ENCODE measurements at places on chromosomes 12 and 14.

DNA sequence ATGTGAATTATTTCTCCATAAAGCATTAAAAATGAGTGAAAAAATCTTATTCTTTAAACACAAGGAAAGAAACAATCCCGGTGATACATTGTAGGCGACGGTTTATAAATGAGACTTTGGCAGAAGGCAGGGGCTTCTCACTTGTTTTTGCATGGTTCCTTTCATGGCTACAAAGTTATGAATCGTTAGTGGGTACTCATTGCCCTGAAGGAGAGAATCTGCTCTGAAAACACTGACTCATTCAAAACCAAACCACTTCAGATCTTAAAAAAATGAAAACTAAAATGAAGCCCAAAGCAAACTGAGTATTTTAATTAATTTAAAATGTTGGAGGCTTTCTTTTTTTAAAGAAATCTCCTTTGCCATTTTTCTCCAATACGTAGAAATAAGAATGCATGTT lies 41.4 kb upstream of the AMIGO2 start:
- DNase-seq, result no peak

- peak; percentile 48 for DNase-seq
These were observed 404.4 kb downstream of the SLC6A15 start for GRCh38 chr12:84507956-84508850.

DNA sequence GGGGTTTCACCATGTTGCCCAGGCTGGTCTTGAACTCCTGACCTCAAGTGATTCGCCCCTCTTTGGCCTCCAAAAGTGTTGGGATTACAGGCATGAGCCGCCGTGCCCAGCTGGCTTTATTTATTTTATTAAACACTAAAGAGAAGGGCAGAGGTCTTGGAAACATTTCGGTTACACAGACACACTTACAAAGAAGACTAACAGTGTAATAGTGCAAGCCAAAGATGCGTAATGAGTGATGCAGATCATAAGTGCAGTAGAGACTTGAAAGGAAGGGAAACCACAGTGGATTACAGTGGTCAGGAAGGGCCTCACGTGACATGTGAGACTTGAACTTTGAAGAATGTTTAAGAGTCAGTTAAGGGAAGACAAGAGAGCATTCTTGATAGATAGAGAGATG lies 33.9 kb upstream of the CDK17 start:
- DNase-seq, result peak; percentile 50

- no peak for DNase-seq
These were observed 12.6 kb upstream of the CD69 start for GRCh38 chr12:9773216-9773877.

- peak; percentile 54 for DNase-seq
These were observed 19.1 kb downstream of the VRK1 start for GRCh38 chr14:96816281-96816680.

GRCh38 chr12:13208533-13209435 lies 12.3 kb downstream of the EMP1 start:
- peak; percentile 66 for DNase-seq

- DNase-seq, result no peak
These were observed 138.5 kb downstream of the BCAT1 start for GRCh38 chr12:24810378-24810777.

DNA sequence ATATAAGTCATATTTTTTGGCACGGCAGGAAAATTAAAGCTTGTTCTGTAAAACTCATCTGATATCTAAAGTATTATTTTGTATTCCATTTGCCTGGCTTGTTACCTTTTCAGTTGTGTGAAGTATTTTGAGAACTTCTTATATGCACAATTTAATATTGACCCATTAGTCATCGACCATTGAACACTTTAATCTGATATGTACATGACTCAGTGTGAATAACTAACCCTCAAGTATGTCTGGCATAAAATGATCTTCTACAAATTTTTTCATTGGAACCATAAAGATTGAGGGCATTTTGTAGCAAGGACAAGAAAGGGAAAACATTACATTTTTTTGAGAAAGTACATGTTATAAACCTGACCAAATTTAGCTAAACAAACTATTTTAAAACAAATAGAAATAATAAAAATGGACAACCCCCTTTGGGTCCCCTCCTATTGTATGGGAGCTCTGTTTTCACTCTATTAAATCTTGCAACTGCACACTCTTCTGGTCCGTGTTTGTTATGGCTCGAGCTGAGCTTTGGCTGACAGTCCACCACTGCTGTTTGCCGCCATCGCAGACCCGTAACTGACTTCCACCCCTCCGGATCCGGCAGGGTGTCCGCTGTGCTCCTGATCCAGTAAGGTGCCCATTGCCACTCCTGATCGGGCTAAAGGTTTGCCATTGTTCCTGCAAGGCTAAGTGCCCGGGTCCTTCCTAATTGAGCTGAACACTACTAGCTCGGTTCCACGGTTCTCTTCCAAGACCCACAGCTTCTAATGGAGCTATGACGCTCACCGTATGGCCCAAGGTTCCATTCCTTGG lies 118.8 kb downstream of the SLC6A15 start:
- DNase-seq, result no peak

DNA sequence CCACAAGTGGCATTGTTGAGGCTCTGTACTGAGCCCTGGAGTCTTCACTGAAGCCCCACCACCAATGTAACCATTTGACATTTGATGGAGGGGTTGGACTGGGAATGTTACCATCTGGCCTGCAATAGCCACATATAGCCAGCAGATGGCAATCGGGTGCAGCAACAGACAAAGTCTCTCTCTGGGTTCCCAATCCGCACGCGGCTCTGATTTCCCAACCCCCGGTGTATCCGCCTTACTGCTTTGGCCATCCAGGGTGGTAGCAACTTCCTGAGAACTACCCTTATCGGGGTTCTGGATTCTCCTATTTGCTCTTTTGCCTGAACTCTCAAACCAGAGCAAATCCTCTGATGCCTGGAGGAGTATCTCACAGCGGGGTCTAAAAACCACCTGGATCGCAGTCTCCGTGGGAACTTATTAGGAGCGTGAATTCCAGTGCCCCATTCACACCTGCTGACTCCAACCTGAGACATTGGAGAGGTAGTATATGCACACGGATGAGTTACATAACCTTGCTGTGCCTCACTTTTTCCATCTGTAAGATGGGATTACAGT lies 14.2 kb downstream of the VRTN start:
- peak; percentile 91 for DNase-seq

GRCh38 chr12:121578230-121579189 lies 2.3 kb downstream of the KDM2B start:
- DNase-seq, result no peak

- no peak for DNase-seq
These were observed 156.4 kb downstream of the ATP23 start for GRCh38 chr12:58097741-58098140.

DNA sequence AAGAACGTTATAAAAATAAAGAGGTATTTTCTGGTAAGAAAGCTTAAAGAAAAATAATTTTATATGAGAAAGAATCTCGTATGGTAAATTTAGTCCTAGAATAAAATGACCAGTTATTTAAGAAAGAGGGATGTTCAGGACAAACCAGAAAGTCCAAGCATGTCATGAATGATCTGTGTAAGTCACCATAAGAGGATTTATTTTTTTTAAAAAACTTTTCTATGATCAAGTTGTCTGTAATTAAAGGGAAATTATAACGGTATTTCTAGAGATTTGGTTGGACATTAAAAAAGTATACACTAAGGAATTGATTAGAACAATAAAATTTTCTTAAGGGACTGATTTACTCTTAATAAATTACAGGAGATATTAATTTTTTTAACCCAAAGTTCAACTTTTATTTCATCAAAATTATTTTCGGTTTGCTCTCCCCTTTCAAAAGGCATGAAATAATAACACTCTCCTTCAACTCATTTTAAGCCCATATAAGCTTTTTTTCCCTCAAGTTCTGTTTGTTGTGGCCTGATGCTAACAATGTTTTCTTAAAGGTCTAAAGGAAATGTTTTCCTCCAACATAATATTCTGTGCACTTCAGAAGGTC lies 49.9 kb upstream of the CPSF6 start:
- no peak for DNase-seq

DNA sequence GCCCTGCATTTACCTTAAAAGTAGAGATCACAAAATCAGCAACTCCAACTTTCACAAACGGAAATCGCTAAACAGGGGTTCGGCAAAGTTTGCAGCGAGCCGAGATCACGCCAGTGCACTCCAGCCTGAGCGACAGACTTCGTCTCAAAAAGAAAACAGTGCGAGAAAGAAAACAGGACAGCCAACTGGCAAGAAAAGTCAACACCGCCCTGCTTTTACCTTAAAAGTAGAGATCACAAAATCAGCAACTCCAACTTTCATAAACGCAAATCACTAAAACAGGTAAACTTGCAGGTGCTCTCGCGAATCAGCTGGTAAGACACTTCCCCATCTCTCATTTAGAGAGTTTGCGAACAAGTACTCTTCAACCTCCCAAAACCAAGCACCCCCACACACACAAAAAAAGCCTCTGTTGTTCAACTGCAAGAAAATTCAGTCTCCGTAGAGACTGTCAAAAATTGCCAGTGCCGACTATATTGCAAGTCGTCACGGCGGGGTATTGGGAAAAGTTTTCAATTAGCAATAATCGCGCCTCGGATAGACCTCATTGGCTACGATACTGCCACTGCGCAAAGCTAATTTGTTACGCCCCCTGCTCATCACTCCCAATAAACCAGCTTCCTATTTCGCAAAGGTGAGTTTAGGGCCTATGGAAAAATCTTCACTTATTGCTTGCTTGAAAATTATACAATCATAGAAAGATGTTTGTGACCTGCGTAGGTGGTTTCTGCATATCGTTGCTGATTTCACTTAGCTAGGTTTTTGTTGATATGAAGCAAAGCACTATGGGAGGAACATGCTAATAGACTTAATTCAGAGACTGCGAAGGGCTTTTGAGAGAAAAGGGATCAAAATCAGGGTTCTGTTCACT lies at the start of gene RNU4-1:
TSS of gene RNU4-1 (minus strand) at position 577 of the 871 bp plus-strand sequence.
- DNase-seq, result peak; percentile 97

DNA sequence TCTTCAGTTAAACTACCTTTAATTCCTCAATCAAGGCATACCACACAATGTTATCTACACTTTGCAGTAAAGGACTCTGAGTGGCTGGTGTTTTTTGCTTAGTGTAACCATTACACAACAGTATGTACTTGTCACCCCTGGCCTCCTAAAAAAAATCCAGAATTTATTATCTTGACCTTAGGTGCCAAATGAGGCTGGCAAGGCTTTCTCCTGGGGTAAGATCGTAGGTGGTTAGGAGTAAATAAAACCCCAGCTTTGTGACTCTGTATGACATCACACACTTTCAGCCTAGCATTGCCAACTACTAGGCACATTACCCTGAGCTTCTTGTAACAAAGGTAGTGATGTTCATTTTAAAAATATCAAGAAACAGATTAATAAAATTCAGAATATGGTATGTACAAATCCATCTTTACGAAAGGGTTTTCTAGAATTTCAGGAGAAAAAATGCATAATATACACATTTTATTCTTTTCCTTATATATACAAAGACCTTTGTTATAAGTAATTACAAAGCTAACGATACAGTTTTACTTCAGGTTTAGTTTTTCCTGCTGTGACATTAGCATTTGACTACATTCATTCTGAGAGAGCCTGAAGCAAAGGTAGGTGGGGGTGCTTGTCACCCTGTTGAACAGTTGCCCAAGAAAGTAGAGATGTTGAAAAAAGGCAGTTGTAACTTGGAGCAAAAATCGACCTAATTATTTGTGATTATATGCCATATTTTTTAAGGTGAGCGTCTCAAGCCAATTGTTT lies 13.5 kb downstream of the TCL1A start:
- DNase-seq, result no peak

DNA sequence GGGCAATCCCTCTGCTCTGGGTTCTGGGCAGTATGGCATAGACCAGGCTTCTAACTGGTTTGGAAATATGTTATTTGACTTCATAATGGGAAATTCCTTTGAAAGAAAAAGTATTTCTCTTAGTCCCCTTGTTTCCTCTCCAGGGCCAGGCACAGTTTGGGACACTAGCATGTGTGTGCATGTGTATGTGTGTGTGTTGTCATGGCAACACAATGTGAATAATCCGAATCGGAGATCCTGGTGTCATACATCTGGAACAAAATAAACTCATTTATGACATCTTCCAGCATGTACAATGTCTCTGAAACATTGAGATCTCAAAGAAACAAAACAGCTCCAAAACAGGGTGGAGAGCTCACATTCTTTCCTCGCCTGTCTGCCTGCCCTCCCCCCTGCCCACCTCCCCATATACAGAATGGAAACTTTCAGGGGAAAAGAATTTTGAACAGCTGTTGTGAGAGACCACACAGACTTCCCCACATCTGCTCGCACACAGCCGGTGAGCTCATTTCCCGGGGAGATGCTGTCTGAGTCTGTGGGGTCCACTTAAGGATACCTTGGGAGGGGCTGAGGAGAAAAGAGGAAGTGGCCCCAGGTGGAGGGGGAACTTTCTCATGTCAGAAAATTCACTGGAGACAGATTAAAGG lies 55.5 kb upstream of the PARP11 start:
- DNase-seq, result no peak

- DNase-seq, result no peak
These were observed 209.2 kb downstream of the C12orf75 start for GRCh38 chr12:105539735-105540134.

DNA sequence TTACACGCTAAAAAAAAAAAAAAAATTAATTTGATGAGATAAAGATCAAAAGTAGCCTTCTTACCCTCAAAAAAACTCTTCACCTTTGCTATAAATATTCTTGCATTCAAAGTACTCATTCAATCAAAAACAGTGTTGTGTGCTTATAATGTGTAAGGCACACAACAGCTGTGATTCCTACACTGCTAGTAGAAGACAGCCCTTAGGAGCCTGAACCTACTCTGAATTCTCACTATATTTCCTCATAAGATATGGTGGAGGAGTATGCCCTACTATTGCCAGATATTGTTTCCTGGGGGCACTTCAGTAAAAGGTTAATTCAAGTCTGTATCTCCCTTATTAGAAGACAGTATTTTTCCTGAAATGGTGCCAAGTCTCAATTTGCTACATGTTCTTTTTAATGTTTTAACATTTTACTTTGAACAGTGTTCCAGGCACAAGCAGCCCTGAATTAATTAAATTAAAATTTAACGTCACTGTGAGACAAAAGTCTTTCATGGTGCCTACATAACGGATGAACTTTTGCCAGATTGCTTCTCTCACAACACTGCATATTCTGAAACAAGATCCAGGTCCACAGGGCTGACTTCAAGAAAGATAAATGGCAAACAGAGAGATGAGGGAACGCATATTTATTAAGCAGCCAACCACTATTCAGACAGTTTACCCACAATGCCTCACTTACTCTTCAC lies 19.3 kb downstream of the PPP2R5E start:
- no peak for DNase-seq

DNA sequence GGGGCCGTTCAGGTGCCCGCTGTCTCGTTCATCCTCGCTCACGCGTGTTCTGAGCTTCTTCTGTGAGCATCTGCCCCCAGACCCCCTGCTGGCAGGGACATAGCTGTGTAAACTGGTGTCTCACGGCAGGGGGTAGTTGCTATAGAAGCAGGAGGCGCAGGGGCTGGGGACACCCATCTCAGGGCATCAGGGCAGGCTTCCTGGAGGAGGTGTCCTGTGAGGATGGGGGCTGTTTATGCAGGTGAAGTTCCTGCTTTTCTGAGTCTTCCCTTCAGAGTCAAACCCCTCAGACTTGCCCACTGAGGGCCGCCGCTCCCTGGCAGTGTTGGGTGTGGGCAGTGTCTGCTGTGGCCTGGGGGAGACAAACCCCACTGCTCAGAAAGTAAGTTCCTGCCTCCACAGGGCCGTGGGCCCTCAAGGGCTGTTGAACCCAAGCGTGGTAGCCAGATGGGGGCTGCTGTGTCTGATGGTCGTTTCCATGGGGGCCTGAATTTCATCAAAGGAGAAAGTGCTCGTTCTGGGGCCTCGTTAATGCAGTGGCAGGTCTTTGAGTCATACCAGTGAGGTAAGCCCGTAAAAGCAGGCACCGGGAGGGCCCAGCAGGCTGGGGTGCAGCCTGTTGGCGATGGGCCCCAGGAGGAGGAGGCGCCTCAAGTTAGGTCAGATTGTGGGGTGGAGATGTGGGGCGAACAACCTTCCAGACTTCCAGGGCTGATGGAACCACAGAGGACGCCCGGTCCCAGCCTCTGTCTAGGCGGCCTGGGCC lies 23.4 kb downstream of the KIF26A start:
- DNase-seq, result no peak

All from inflammatory macrophage (primary cell).